ENCODE measurements at places on chromosomes 12 and 14.

- H3K36me3 ChIP-seq: no peaks in the 10 kb centered on the region
- no peaks in the 10 kb centered on the region for H3K27me3 ChIP-seq
- H3K4me3 ChIP-seq: no peak overlapping the region
- no peaks in the 10 kb centered on the region for H3K4me1 ChIP-seq
- H3K27ac ChIP-seq: no peak overlapping the region
These were observed 44.4 kb upstream of the CPM start for GRCh38 chr12:68977335-68977734.

DNA sequence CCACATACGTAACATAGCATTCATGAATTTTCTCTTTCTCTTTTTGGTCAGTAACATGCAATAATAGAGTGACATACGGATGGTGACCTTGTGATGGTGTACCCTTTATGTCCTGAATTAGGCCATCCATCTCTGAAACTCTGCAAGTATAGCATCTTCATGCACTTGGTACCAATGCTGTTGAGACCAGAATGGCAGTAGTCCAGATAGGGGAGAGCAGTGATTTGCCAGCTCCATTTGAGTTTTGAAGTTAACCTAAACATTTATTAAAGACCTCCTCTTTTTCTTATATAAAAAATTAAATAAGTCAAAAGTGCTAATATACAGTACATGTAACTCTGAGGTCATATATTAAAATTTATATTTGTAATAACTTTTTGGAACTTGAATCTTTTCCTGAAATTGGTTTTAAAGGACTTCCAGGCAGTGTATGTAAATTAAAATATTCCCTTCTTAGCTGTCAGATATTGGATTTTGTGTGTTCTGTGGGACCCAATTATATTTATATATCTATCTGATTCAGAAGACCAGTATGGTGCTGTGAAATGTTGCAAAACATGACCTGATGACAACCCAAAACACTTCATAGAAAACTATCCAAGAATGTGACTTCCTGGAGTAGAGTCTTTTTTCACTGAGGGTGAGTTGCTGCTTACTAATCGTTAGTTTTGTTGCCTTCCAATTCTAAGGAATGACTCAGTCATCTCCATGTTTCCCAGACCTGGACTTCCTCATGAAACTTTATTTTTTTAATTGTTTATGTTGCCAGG, 3.5 kb downstream of the ELK3 start:
- no peak overlapping the region for H3K4me3 ChIP-seq
- no peak for DNase-seq
- H3K36me3 ChIP-seq: peaks cover 2% of the 10 kb centered on the region
- H3K4me1 ChIP-seq: peaks cover 53% of the 10 kb centered on the region

- no peaks in the 10 kb centered on the region for H3K27me3 ChIP-seq
- no peaks in the 10 kb centered on the region for H3K36me3 ChIP-seq
- DNase-seq: peak; percentile 16
- no peak within 1 kb of the TSS for H3K27ac ChIP-seq
- H3K4me3 ChIP-seq: peak within 1 kb of the TSS; percentile 51
These were observed at the start of gene IGFBP6 for GRCh38 chr12:53097564-53098353. Gene IGFBP6, plus strand, starts transcription at chr12:53097667. Its CDS starts 51 bp downstream, at chr12:53097718.

DNA sequence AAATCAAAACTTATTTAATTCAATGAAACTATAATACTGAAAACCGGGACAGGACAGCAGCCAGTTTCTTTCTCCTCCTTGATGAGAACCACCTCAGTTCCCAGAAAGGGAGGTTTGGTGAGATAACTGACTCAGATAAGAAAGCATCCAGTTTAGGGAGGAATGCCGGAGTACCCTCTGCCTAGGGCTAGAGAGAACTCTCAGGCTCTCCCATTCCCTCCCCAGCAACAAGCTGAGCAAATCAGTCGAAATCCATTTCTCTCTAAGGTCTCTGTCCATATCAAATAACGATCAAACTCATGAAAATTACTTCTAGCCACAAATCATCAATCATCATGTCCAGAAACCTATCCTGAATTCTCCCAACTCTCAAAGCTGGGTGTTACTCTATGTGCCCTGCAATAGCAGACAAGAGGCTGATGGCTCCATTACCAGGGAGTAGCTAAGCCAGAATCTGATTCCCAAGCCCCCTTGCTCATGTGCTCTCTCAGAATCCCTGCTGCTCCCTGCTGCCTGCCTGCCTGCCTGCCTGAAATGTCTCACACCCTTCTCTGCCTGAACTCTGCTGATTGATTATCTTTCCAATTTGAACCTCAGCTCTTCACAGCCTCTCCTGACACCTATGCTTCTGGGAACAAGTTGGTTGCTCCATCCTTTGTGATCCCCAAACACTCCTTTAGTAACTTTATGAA, 49.4 kb downstream of the SLC25A47 start:
- peaks cover 14% of the 10 kb centered on the region for H3K36me3 ChIP-seq
- no peaks in the 10 kb centered on the region for H3K27me3 ChIP-seq
- DNase-seq: no peak
- H3K27ac ChIP-seq: no peak overlapping the region

GRCh38 chr12:47277972-47278448, 198.3 kb upstream of the AMIGO2 start:
- peaks cover 38% of the 10 kb centered on the region for H3K4me1 ChIP-seq
- DNase-seq: no peak
- no peak overlapping the region for H3K4me3 ChIP-seq
- peak overlapping the region; percentile 81 for H3K27ac ChIP-seq
- no peaks in the 10 kb centered on the region for H3K27me3 ChIP-seq
- no peaks in the 10 kb centered on the region for H3K36me3 ChIP-seq

GRCh38 chr12:116166306-116166705, 111.2 kb downstream of the MED13L start:
- no peaks in the 10 kb centered on the region for H3K36me3 ChIP-seq
- H3K4me3 ChIP-seq: no peak overlapping the region
- H3K27ac ChIP-seq: no peak overlapping the region
- H3K27me3 ChIP-seq: no peaks in the 10 kb centered on the region
- DNase-seq: no peak

- no peaks in the 10 kb centered on the region for H3K27me3 ChIP-seq
- H3K27ac ChIP-seq: no peak overlapping the region
- H3K4me1 ChIP-seq: no peaks in the 10 kb centered on the region
- DNase-seq: no peak
These were observed 150.1 kb downstream of the NAV3 start for GRCh38 chr12:77980782-77981181.

DNA sequence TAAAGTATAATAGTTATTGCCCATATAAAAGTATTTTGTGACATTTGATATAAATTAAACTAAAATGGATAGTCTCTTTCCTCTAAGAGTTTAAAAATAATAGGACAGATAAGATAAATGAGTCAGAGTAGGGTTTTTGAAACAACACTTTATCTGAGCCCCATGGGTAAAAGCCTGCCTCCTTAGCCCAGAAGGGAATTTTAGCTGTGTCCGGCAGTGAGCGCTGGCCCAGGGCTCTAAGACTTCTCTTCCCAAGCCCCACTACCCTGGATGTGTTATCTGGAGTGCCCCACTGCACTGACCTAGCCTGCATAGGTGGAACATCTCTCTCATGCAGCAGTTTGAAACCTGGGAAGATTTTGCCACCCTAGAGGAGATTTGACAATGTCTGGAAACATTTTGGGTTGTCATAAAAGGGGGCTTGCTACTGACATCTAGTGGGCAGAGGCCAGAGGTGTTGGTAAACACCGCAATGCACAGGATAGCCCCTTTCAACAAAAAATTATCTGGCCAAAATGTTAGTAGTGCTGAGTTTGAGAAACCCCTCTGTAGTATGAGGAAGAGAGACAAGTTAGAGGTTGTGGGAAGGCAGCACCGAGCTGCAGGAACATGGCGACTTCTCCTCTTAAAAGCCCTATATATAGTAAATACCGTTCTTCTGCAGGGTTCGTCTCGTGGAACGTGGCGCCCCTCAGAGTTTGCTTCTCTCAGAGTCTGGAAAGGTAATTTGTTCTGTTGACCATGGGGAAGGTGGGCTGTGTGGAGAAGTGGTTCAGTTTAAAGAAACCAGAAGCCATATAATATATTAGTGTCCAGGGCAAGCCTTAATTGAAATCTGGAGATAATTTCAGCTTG, 29.3 kb upstream of the ATF1 start:
- peaks cover 82% of the 10 kb centered on the region for H3K36me3 ChIP-seq
- no peak overlapping the region for H3K4me3 ChIP-seq
- no peak overlapping the region for H3K27ac ChIP-seq

DNA sequence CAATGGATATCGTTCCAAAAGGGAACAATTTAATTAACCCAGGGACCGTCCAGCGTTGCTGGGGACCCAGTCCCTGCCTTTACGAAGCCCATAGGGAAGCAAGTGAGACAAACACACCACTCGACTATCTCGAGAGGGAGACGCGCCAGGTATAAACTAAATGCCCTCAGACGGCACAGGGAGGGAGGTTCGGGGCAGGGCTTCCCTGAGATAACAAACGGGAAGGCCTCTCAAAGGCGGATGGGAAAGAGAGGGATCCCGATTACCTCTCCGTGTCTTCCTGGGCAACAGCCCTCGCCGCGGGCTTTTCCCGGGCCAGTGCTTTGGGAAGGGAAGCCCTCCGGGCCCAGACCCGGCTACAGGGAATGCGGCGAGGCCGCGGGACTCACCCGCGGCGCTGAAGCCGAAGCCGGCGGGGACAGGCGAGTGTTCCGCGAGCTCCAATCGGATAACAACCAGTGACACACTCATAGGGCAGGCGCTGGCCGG, 390 bp downstream of the BRAP start:
- H3K27me3 ChIP-seq: no peaks in the 10 kb centered on the region
- peak overlapping the region; percentile 92 for H3K4me3 ChIP-seq
- peaks cover 27% of the 10 kb centered on the region for H3K4me1 ChIP-seq

GRCh38 chr12:27899151-27899661, 73.3 kb downstream of the PTHLH start:
- H3K27me3 ChIP-seq: peaks cover 2% of the 10 kb centered on the region
- no peaks in the 10 kb centered on the region for H3K4me1 ChIP-seq
- DNase-seq: no peak

DNA sequence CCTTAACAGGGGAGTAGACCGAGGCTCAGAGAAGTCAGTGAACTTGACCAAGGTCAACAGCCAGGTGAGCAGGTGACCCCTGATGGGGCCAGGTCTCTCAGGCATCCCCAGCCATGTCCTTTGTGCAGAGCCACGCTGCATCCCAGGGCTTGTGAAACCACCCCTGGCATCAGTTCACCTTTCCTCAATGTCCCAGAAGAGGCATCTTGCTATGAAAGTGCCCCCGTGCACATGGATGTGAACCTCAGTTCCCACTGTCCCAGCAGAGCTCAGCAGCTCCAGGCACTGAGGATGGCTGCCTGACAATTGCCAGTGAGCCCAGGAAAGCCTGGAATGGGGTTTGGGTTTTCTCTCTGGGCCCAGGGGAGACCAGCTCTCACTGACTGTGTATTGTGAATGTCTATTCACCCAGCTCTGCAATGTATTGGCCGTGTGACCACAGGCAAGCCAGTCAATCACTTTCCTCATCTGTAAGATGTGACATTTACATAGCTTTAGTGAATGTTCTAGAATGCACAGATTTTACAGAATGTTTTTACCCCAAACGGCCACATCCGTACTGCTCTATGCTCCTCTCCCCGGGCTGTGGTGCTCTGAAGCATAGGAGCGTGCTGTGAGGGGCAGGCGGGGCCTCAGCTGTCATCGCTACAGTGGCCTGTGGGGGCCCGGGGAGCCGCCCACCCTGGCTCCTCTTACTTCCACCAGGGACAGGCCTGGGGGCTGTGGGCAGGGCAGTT, 4.9 kb downstream of the CACNA2D4 start:
- no peak overlapping the region for H3K4me3 ChIP-seq
- H3K36me3 ChIP-seq: no peaks in the 10 kb centered on the region
- H3K27ac ChIP-seq: no peak overlapping the region

DNA sequence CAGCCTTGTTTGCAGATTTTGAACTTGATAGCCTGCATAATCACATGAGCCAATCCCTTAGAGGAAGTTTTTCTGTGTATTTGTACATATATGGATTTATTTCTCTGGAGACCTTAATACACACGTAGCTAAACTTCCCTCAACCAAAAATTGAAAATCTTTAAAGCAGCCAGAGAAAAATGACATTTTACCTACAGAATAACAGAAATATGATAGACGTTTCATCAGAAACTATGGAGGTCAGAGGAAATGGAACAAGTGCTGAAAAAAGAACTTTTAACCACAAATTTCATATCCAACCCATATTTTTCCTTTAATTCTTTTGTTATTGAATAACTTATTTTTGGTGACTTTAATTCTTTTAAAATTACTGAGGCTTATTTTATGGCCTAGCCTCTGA, 177.7 kb downstream of the CCDC91 start:
- H3K27ac ChIP-seq: no peak overlapping the region
- H3K4me1 ChIP-seq: no peaks in the 10 kb centered on the region
- H3K36me3 ChIP-seq: peaks cover 40% of the 10 kb centered on the region
- H3K4me3 ChIP-seq: no peak overlapping the region
- no peaks in the 10 kb centered on the region for H3K27me3 ChIP-seq

DNA sequence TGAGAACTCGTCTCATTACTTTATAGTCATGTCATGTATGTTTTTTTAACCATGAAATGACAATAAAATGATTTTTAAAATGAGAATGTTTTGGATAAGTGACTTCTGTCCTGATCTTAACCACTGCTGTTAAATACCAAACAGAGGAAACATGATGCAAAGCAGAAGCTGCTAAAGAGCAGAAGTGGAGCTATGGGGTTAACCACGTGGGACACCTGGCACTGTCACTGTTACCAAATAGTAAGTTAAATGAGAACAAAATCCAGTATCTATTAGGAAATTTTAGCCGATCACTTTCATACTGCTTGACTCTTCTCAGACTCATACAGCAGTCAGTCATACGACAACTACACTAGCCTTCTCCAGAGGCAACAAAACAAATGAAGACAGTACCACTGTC, 82.4 kb downstream of the SCAF11 start:
- no peak overlapping the region for H3K4me3 ChIP-seq
- no peak for DNase-seq
- no peaks in the 10 kb centered on the region for H3K4me1 ChIP-seq
- H3K36me3 ChIP-seq: peaks cover 13% of the 10 kb centered on the region
- no peak overlapping the region for H3K27ac ChIP-seq

DNA sequence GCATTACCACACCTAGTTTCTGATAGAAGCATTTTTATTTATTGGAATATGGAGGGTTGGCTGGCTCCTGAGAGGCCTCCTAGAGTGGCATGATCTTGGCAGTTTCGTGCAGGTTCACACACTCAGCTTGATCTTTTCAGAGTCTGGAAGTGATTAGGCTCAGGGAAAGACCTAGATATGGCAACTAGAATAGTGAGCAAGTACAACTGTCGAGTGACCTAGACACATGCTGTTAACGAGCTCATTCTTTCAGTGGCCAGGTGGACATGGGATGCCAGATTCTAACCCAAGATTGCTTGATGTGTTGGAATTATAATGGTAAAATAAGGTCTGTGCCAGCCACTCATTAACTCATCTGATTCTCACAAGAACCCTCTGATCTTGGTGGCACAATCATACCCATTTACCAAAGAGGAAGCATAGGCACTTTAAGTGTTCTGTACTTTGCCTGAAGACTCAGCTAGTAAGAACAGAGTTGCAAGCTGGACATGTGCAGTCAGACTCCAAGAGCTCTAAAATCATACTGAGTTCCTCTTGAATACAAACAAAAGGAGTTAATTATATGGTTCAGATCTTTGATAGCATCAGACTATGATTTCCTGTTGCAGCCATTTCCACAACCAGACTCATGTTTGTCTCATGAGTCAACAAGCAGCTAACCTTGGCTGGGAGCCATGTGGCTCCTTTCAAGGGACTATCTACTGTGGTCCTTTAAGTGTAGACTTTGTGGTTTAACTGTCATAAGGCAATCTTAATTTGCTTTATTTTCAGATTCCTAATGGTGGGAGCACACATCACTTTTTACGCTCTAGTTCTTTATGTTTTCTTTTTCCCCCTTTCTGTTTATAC, 144.2 kb downstream of the PLEKHA5 start:
- no peak overlapping the region for H3K4me3 ChIP-seq

- no peaks in the 10 kb centered on the region for H3K36me3 ChIP-seq
- H3K4me3 ChIP-seq: no peak overlapping the region
- H3K27ac ChIP-seq: peak overlapping the region; percentile 19
These were observed 491.8 kb downstream of the PCNX1 start for GRCh38 chr14:71399057-71399487.
